ENCODE measurements at places on chromosomes 12 and 14. TPM values are rescaled to one million over a fixed set of nuclear protein-coding genes. Genes with fewer than 3 reads are reported as not detected.

The HOXC5 gene
- total RNA-seq = 1.8 TPM

The CLEC2D gene
- 4.6 TPM for total RNA-seq

The NFYB gene
- total RNA-seq = 20.2 TPM

The RAD51AP1 gene
- 2.9 TPM for total RNA-seq

The FGF6 gene
- not detected for total RNA-seq

The PARP2 gene
- 19.9 TPM for total RNA-seq

The ENDOU gene
- not detected for total RNA-seq

The TAS2R9 gene
- total RNA-seq = 0.09 TPM

The KLRB1 gene
- total RNA-seq = not detected

The PLEKHD1 gene
- not detected for total RNA-seq

The FAM181A gene
- total RNA-seq = not detected

The RDH16 gene
- 0.09 TPM for total RNA-seq

The C12orf60 gene
- total RNA-seq = 0.99 TPM

The KRT71 gene
- not detected for total RNA-seq

The KERA gene
- total RNA-seq = not detected

The PLA2G1B gene
- total RNA-seq = not detected

The PZP gene
- total RNA-seq = not detected

The SLC35F4 gene
- not detected for total RNA-seq

All from fibroblast of the aortic adventitia (primary cell).